ENCODE measurements at places on chromosomes 2 and 18.

DNA sequence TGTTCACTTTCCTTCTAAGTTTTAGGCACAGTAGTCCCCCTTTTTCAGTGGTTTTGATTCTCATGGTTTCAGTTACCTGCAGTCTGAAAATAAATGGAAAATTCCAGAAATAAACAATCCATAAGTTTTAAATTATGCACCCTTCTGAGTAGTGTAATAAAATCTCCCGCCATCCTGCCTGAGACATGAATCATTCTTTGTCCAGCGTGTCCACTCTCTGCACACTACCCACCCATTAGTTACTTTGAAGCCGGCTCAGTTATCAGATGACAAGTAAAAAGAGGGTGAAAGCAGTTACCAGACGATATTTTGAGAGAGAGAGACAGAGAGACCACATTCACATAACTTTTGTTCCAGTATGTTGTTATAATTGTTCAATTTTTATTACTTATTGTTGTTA, 400.5 kb downstream of the TMX3 start:
- DNase-seq, result no peak

DNA sequence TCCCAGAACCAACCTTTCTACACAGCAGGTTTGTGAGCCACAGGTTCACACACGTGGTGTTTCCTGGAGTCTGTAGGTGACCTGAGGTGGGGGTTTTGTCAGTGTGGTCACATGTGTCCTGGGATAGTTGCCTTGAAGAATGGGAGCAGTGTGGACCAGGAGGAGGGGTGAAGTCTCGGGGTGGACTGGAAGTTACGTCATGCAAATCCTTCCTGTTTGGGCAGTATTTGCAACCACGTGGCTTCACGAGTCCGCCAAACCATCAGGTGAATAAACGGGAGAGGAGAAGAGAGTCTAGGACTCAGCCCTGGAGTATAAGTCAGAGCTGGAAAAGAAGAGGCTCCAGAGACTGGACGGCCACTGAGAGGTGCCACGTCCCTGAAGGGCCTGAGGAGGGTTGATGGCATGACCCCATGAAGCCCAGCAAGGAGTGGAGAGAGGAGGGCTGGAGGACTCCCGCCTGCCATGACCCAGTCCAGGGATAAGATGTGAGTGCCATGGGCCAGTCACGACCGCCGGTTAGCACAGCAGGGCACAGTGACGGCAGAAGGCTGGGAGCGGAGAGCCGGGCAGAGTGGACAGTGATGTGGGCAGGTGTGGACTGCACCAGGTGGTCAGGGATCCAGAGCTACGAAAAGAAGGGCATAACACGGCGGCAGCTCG, 16.5 kb downstream of the LPIN1 start:
- no peak for DNase-seq

DNA sequence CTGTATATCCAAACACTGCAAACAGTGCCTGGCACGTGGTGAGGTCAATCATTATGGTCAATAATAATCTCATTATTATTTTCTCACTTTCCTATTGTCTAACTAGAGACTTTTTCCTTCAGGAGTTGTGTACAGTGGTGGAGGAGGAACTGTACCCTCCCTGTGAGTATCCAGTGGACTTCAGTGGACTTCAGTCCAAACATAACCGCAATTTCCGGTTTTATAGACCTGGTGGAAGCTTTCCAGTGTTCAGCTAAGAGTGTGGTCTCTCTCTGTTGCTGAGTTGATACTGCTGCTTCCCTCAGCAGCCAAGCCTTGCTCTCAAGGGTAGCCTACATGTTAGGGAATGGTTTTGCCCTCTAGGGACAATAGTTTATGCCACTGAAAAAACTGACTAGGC, 447.1 kb downstream of the TMEM182 start:
- no peak for DNase-seq

- no peak for DNase-seq
Observed at GRCh38 chr2:120262150-120262549, 9.5 kb downstream of the RALB start.

GRCh38 chr2:73448856-73449255, 63.2 kb downstream of the ALMS1 start:
- no peak for DNase-seq

DNA sequence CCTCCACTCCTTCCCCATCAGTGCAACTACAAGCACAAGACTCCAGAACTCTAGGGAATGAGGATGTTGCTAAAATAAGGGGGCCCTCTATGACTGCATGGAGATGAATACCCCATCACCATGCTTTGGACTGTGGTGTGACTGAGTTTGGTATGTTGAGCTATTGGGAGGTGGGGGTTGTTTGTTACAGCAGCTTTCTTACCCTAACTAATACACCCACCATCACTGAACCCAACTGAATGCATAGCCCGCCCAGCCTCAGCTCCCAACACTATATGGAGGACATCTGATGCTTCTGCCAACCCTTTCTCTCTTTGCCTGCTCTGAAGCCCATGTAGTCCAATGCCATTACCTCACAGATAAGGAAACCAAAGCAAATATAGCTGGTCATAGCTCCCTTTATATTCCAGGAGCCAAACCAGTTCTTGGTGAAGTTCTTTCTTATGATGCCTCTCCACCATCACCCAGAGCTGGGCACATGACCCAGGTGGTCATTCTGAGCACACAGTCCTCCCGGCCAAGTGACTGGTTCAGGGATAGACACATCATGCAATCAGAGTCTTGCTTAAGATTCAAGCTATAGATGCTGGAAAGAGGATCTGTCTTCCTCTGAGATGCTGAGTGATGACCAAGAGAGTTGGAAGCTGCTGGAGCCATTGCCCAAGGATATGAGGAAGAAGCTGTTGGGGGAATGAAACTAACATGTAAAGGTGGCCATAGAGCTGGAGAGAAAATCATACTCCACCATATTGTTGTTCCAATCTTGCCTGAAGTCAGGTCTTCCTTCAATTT, 155.6 kb upstream of the HAAO start:
- DNase-seq, result no peak

- no peak for DNase-seq
Observed at GRCh38 chr2:151423760-151424159, 14.1 kb downstream of the RIF1 start.

GRCh38 chr2:155062250-155062921, 363.9 kb downstream of the KCNJ3 start:
- DNase-seq, result no peak

- no peak for DNase-seq
Observed at GRCh38 chr2:134718023-134718816, 580 bp downstream of the TMEM163 start.

DNA sequence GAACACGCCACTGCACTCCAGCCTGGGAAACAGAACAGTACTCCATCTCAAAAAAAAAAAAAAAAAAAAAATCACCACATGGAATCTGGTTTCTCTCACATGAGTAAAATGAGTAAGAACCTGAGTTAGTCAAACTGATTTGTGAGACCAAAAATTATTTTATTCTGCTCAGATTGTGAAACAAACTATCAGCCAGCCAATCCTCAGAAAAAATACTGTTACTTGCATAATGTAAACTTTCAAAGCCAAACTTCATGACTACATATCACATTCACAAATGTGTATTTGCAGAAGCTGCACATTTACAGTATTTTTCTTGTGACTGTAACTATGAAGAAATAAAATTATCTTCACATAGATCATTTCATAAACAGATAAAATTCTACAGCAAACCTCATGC, 23.2 kb downstream of the SUMO1 start:
- DNase-seq, result no peak

DNA sequence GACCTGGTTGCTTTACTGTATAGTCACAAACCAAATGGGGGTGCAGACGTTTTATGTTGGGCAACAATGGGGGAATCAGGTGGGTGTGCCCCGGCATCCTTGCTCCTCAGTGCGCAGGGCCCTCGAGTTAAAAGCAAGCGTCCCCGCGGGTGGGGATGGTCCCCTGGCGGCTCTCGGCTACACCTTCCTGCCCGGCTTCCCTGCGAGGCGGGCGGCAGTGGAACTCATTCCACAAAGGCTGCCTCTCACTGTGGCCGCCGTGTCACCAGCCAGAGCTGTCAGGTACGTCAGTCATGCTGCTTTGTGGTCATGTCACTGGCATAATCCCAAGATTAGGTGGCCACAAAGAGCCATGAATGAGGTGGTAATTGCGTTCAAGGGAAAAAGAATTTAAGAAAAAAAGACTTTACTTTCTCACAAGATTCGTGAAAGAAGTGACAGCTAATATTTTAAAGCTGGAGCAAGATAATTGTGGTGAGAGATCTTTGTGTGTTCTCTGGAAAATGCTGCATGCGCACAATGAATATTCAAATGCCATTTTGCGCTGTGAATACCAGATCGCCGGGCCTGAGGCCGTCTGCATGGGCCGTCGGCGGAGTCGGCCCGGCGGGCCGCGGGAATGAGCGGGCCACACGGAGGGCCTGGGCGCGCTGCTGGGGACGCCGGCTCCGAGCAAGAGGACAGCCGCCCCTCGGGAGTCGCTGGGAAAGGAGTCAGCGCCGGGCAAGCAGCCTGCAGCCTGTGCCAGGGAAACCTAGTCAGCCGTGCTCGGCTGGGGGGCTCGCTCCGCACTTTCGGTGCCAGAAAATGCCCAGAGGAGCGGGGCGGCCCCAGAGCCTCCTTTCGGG, 82.3 kb upstream of the LDLRAD4 start:
- DNase-seq, result no peak

DNA sequence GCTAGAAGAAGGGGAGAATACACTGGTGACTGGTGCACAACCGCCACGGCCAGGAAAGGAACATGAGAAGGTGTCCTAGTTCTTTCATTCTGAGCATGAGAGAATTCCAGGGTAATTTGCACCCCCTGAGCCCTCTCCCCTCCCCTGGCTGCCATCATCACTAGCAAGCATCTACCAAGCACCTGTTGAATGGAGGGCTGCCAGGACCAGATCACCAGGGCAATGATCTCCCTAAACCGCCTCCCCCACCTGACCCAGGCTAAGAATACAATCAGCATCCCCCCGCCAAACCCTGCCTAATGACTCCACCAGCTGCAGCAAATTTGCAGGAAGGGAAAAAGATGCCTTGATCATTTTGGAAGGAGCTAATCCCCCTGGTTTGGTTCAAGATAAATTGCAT, 100.2 kb downstream of the STPG4 start:
- no peak for DNase-seq

DNA sequence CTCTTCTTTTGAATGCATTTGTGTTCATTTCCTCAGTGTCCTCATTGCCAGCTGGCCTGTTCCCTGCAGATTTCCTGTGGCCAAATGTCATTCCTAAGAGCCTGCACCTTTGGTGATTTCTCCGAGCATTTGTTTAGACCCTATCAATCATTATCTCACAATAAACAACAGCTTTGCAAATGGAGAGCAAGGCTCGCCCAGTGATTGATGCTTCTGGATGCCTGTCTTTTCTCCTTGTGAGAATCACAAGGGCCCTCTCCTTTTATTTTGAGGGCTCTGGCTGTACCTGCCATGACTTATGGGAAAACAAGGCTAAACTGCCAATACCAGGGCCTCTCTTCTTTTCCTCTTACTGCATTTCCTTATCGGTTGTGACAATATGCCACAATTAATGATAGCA, 1454.4 kb upstream of the CELF4 start:
- no peak for DNase-seq

- no peak for DNase-seq
Observed at GRCh38 chr2:112085916-112086669, 31.0 kb downstream of the TMEM87B start.

GRCh38 chr2:229909090-229909489, 12.7 kb downstream of the TRIP12 start:
- no peak for DNase-seq

- DNase-seq, result no peak
Observed at GRCh38 chr2:56369316-56369715, 185.5 kb downstream of the CCDC85A start.

DNA sequence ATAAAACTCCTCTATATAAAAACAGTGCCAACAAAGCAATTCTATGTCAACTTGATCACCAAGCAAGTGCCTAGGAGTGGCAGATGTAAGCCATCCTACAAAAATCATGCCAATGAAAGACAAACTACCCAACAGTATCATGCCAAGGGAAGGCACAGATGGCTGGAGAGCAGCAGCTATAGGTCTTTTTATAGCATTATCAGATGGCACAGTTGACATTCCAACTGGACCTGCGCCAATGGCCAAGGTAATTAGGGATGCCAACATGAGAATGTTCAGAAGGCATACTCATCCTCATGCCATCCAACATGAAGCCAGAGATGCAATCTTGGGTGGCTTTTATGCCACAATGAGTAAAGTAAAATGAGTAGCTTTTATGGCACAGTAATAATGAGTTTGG, 237.3 kb downstream of the OTX1 start:
- no peak for DNase-seq

GRCh38 chr18:23087352-23087751, 47.9 kb upstream of the CABLES1 start:
- DNase-seq, result no peak

DNA sequence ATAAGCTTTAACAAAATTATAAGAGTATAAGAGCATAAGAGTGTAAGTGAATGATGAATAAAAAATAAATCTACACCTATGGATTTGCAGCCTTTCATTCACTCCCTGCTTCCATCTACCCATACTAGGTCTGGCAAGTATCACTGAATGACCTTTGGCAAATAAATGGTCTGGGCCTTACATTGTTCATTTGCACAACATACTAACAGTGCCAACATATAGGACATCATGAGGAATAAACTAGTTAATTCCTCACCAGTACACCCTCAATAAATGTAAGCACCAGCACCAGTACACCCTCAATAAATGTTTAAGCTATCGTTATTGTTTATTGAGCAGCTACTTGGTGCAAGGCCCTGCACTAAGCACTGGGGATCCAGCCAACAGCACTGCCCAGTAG, 26.9 kb downstream of the STAT1 start:
- no peak for DNase-seq

DNA sequence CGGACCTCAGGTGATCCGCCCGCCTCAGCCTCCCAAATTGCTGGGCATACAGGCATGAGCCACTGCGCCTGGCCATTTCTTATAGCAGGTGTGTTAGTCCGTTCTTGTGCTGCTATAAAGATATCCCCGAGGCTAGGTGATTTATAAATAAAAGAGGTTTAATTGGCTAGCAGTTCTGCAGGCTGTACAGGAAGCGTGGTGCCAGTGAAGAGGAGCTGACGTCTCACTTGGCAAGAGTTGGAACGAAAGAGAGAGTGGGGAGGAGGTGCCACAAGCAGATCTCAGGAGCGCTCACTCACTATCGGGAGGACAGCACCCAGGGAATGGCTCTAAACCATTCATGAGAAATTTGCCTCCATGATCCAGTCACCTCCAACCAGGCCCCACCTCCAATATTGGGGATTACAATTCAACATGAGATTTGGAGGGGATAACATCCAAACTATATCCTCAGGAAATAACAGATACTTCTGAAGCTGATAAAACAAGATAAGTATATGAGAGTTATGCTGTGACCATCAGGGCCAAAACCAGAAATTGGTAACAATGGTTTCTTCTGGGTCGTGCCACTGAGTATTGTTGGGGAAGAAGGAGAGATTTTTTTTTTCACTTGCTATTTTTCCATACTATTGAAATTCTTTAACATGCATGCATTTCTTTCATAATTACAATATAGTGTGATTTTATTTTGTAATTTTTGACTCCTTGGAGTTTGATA, 7.4 kb upstream of the RMC1 start:
- no peak for DNase-seq

GRCh38 chr2:23489471-23490322, 104.7 kb downstream of the KLHL29 start:
- DNase-seq, result no peak

- no peak for DNase-seq
Observed at GRCh38 chr18:21550510-21550970, 50.0 kb downstream of the ESCO1 start.

Measured in stimulated activated CD4-positive, alpha-beta T cell treated with anti-CD3 and anti-CD28 coated beads, TNF-alpha, amount 100 ng/mL, for 4 hours (primary cell).